ENCODE measurements at places on chromosomes 2 and 18.
A peak's percentile ranks its signal among the peaks of the same experiment; 100 is the strongest.

DNA sequence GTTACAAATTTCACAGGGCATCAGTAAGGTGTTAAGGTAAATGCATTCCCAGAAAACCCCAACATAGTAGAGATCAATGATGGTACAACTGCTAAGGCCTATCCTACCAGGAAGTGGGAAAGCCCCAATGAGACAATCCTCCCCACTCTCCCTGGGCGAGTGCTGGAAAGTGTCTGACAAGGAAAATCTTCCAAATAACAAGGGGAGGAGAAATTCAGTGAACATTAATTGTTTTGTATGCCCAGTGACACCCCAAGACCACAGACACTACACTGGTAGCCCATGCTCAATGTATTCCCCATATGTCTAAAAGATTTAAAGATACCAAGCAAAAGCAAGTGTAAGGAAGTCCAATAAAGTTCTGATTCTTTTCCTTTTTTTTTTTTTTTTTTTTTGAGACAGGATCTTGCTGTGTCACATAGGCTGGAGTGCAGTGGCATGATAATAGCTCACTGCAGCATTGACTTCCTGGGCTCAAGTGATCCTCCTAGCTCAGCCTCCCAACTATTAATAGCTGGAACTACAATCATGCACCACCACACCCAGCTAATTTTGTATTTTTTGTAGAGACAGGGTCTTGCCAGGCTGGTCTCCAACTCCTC, 24.7 kb downstream of the B4GALT6 start:
- no peak for DNase-seq

DNA sequence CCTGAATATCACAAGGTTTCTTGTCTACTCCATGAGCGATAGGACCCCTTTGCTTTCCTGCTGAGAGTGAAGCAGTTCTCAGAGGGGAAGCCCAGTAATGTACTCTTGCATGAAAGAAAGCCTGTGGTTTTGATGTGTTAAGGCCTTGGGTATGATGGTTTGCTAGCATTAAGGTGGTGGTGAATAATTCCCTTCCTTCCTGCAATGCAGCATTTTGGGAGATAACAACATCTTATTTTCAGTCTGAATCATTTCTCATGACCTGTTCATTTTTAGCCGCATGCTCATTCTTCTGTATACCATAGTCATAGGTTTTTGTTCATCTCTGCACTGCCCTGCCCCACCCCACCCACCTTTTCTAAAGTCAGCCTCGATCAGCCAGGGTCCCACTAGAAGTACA, 66.2 kb downstream of the HNMT start:
- no peak for DNase-seq

- no peak for DNase-seq
Observed at GRCh38 chr18:27983780-27984179, 193.2 kb downstream of the CDH2 start.

DNA sequence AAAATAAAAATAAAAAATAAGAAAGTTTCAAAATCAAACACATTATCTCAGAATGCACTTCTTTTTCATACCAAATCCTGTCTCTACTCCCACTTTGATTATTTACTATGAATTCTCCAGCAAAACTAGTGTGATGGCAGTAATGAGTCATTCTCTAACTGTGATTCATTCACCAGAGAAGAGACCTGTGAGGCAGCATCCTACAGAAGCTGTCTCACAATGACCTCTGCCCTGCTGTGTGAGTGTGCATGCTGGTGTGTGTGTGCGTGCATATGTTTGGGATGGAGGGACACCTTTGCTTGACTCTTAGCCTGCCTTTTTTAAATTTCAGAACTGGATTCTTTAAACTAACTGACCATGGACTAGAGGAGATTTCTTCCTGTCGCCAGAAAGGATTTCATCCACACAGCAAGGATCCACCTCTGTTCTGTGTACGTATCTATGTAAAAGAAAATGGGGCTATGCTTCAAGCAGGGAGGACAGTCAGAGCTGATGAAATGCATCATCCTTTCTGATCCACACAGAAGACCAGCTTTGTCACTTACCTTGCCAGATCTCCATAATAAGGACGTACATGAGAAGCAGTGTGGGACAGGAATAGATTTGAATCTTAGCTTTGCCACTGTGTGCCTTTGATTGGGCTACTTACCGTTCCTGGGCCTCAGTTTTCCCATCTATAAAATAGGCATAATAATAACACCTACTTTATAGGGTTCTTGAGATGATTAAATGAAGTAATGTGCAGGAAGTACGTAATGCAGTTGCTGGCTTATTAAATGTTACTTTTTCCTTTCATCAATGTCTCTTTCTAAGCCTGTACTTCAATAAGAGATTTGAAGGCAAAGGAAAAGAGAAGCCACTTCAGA, 31.2 kb downstream of the STAMBP start:
- peak; percentile 3 for DNase-seq

DNA sequence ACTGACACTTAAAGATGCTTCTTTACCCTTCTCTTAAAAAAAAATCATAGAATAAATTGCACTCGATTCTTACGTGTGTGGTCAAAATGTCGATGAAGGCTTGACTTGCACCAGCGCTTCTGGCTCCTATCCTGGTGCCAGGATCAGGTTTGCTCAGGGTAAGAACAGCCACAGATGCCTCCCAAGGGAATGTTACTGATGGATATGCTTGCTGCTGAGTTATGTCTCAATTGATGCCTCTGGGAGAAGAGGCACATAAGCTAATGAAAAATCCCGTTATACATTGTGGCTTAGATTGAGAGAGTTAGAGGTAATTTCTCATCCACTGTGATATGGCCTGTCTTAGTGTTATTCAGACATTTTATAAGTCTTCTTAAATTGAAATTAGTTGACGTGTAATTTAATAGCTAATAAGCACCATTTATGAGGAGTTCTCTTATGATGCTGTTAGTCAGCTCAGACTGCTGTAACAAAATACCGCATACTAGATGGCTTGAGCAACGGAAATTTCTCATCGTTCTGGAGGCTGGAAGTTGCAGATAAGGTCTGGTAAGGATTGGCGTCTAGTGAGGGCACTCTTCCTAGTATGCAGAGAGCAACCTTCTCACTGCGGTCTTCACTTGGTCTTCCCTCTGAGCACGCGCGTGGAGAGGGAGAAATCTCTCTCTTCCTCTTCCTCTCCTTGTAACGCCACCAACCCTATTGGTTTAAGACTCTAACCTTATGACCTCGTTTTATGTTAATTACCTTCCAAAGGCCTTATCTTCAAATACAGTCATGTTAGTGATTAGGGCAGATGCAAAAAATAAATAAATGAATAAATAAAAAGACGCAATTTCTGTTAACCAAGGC, 116.6 kb upstream of the NOSTRIN start:
- no peak for DNase-seq

GRCh38 chr2:233492078-233492477, 74.5 kb downstream of the USP40 start:
- DNase-seq: no peak

- no peak for DNase-seq
Observed at GRCh38 chr18:76391746-76392145, 103.3 kb downstream of the ZNF516 start.

GRCh38 chr2:192090911-192091310, 103.8 kb downstream of the TMEFF2 start:
- no peak for DNase-seq

- DNase-seq: no peak
Observed at GRCh38 chr2:10400568-10400977, 47.6 kb downstream of the ODC1 start.

- DNase-seq: no peak
Observed at GRCh38 chr18:21958707-21959450, 210.5 kb upstream of the GATA6 start.

DNA sequence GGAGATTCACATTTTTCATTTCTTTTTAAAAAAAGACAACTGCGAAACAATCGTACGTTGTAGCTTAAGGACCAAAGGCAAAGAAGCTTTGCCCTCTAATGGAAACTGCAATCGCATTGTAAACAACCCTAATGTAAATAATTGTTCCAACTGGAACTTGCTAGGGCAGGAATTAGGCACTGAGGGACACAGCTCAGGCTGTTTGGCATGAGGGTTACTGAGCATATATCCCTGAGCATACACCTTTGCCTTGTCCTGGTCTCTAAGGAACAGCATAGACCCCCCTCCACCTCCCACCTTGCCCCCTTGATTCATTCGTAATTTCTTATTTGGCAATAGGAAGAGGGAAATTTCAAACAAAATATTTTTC, 396.4 kb downstream of the LNPK start:
- DNase-seq: no peak

DNA sequence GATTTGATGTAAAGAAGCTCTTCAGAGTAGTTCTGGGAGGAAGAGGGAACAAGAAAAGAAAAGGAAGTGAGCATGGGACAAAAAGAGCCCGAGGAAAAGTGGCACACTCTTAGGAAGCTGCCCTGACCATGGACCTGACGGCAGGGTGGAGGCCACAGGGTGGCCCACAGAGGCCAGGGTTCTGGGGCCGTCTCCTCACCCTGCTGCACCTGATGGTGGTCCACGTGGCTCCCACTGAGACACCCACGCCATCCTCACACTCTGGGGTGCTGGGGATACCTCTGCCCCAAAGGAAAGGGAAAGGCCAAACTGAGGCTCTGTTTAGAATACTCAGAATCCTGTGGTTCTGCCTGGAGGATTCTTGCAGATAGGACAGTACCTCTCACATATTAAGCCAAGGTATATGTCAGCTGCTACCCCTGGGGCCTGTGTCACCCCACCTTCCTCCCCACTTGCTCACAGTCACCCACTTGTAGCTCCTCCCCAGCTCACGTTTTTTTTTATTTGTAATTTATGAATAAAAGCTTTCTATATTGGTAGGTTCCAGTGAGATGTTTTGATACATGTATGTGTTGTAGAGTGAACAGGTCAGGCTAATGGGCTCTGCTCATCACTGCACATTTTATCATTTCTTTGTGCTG, 171.1 kb downstream of the LDLRAD4 start:
- DNase-seq: no peak

DNA sequence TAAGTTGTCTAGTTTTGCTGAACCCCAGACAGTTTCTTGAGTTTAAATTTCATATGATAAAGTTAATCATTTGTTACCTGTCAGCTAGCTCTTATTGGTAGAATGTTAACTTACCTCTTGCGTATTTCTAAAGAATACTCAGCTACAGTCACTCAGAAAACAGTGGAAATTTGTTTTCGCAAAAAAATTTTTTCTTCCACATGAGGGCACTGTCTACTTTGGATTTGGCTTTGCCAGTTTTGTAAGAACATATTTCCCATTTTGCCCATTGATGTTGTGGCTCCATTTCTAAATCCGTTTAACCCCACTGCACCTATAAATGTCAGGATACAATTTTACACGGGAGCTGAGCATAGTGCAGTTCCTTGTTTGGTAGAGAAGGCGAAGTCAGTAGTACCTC, 19.1 kb upstream of the GCFC2 start:
- no peak for DNase-seq

- no peak for DNase-seq
Observed at GRCh38 chr2:185188656-185189055, 549.9 kb upstream of the FSIP2 start.

GRCh38 chr2:84276590-84277255, 182.4 kb downstream of the SUCLG1 start:
- DNase-seq: no peak

DNA sequence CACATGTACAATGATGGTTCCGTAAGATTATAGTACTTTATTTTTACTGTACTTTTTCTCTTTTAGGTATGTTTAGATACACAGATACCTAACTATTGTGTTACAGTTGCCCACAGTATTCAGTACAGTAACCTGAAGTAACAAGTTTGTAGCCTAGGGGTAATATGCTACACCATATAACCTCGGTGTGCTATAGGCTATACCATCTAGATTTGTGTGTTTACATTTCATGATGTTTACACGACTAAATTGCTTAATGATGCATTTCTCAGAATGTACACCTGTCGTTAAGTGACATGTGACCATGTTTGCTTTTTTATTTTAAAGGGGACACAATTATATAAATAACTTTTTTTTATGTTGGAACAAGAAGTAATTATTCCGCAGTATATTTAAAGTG, 34.5 kb downstream of the PIK3C3 start:
- DNase-seq: no peak

DNA sequence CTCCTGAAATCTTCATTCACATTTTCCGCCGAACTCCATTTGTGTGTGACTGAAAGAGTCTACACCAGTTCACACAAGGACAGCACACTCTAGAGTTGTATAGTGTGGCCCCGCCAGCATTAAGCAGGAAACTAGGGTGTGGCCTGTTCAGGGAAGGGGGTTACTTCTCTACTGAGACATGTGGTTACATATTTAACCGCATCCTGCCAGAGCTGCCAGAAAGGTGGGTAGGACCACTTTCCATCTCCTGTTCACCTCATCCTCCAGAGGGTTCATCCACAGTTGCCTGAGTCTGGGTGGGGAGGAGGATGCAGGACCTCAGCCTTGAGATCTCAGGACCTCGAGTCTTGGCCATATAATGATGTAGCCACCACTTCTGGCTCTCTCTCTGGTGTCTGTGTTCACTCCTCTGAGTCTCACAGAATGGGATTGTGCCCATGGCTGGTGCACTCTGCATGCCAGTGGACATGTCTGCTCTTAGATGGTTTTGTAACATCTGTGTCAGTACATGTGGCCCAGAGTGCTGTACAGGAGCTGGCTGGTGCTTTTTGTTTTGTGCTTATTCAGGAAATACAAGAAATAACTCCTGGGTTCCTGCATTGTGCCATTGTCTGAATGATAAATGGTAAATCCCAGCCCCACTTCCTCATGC, 7.7 kb upstream of the SP140L start:
- DNase-seq: peak; percentile 43

DNA sequence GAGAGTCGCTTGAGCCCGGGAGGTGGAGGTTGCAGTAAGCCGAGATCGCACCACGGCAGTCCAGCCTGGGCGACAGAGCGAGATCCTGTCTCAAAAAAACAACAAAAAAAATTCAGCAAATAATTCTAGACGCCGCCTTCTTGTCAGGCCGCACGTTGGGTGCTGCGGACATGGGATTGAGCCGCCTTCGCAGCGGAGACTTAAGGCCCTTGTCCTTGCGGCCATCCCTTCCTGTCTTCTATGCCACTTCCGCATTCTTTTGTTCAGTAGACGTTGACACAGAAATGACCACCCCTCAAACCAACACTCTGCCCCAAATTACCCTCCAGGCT, 15.8 kb downstream of the PTPN18 start:
- DNase-seq: no peak

DNA sequence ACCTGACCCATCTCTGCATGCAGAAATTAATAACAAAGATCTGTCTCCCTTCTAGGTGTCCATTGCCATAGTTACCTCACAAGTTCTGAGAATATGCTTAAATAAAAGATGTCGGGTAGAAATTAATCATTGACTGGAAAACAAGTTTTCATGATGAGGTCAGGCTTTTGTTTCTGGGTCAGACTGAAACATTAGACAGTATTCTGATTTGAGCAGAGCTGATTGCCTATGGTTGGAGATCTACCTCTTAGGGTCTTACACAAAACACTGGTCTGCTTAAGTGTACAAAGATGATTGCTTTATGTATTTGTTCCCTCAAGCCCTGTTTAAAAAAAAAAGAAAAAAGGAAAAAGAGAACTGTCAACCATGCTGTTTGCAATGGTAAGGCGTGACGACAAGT, 956.4 kb downstream of the CPS1 start:
- DNase-seq: no peak
